ENCODE measurements at places on chromosomes 2 and 18.

GRCh38 chr2:201396595-201396994 is 39.5 kb upstream of the FLACC1 start:
- DNase-seq, result no peak

- DNase-seq, result no peak
Measured at GRCh38 chr2:132374551-132374950, 42.1 kb upstream of the GPR39 start.

GRCh38 chr2:55742996-55743395 is 49.4 kb upstream of the PNPT1 start:
- no peak for DNase-seq

DNA sequence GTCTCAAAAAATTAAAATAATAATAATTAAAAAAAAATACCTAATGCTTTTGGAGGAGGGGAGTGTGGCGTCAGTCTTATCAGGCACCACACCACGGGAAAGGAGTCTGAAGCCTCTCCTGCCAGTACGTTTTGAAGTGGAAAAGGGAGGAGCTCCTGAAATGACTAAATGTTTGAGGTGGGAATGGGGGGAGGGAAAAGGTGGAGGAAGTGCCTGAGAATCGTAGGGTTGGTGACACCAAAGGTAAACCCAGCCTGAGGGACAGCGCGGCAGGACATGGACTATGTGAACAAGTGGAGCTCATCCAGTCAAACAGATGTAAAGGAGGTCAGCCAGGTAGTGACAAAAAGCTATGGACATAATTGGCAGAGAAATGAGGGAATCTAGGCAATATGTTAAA is 42.2 kb upstream of the EPHA4 start:
- no peak for DNase-seq

- DNase-seq, result no peak
Measured at GRCh38 chr2:165778653-165779451, 15.2 kb downstream of the GALNT3 start.

Data from NCI-H187 (cell line).